ENCODE measurements at places on chromosomes 4 and X. TPM values are rescaled to one million over a fixed set of nuclear protein-coding genes. Genes with fewer than 3 reads are reported as not detected.

DNA sequence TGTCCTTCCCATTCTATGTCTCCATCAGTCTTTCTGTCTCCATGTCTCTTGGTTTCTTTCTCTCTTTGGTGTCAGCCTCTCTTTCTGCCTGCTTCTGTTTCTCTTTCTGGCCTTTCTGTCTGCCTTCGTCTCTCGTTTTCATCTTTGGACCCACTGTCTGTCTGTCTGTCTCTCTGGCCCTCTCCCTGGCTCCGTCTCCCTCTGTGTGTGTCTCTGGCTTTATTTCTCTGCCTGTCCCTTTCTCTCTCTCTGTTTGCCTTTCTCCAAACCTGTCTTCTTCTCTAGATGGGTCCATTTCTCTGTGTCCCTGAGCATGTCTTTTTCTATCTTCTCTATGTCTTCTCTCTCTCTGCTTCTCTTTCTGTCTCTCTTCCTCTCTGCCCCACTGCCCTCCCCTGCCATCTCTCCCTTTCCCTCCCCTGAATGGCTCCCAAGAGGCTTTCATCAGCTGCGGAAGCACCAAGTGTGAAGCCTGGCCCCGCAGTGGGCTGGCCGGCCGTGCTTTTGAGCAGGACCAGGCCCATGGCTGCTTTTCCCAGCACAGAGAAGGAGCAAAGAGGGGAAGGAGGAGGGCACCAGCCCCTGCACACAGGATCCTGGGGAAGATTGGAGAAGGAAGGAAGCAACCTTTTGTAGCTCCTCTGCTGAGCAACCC lies 57.4 kb downstream of the PJA1 start:
- no peak for DNase-seq
- H3K4me1 ChIP-seq: no peaks in the 10 kb centered on the region
- H3K36me3 ChIP-seq: no peaks in the 10 kb centered on the region
- no peak overlapping the region for H3K4me3 ChIP-seq
- no peak overlapping the region for H3K27ac ChIP-seq

GRCh38 chr4:168474660-168475320 lies 5.5 kb downstream of the DDX60L start:
- peaks cover 8% of the 10 kb centered on the region for H3K36me3 ChIP-seq
- H3K4me1 ChIP-seq: no peaks in the 10 kb centered on the region
- no peak for DNase-seq
- H3K27ac ChIP-seq: no peak overlapping the region

DNA sequence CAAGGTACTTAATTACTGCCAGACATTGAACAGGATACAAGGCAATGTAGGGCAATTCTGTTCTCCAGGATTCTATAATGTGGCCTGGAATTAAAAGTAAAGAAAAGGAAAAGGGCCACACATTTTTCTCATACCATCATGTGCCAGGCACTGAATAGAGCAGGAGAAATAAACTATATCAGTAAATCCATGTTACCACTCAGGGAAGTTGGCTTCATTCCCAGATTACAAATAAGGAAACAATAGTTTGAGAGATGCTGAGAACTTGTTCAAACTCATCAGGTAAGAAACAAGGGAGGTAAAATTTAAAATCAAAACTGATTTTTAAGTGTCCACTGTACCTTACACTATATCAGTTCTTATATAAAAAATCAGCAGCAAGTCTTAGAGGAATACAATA lies 645.0 kb upstream of the ATOH1 start:
- no peak for DNase-seq
- no peak overlapping the region for H3K27ac ChIP-seq
- no peak overlapping the region for H3K4me3 ChIP-seq
- H3K36me3 ChIP-seq: no peaks in the 10 kb centered on the region
- H3K27me3 ChIP-seq: no peaks in the 10 kb centered on the region

DNA sequence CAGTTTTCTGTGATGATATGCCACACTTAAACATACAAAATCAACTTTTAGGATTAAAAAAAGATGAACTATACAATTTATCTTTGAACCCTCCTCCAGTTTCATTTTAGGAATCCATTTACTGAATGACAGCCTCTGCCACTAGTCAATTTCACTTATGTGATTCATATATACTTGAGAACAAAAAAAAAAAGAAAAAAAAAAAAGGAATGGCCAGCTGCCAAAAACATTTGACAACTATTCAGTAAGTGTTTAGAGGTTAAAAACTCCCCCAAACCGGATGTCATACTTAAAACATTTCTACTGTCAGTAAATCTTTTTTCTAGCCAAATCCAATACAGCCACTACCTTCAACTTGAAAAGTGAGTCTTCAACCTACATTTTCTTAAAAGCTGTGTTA lies 266.7 kb upstream of the MAGEB2 start:
- H3K4me3 ChIP-seq: no peak overlapping the region
- H3K27me3 ChIP-seq: no peaks in the 10 kb centered on the region
- H3K4me1 ChIP-seq: no peaks in the 10 kb centered on the region
- H3K36me3 ChIP-seq: no peaks in the 10 kb centered on the region

DNA sequence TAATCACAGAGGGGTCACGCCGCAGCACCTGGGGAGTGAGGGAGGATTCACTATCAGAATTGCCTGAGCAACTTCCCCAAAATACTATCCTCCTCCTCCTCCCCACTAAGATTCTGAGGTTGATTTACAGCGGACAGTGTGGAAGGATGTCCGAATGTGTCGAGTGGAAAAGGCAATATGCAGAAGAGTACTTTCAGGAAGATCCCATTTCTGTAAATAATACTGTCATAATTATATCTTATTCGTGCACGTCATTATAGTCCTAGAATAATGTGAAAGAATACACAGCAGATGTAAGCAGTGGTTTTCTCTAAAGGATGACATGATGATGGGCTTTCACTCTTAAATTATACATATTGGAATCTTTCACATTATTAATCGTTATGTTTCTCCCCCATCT lies 149.8 kb upstream of the NOCT start:
- H3K27me3 ChIP-seq: no peaks in the 10 kb centered on the region
- no peak for DNase-seq
- H3K36me3 ChIP-seq: no peaks in the 10 kb centered on the region
- H3K4me3 ChIP-seq: no peak overlapping the region

GRCh38 chr4:184787766-184788503 lies 37.8 kb downstream of the ACSL1 start:
- no peaks in the 10 kb centered on the region for H3K36me3 ChIP-seq
- no peak overlapping the region for H3K4me3 ChIP-seq
- no peak overlapping the region for H3K27ac ChIP-seq
- H3K4me1 ChIP-seq: no peaks in the 10 kb centered on the region

DNA sequence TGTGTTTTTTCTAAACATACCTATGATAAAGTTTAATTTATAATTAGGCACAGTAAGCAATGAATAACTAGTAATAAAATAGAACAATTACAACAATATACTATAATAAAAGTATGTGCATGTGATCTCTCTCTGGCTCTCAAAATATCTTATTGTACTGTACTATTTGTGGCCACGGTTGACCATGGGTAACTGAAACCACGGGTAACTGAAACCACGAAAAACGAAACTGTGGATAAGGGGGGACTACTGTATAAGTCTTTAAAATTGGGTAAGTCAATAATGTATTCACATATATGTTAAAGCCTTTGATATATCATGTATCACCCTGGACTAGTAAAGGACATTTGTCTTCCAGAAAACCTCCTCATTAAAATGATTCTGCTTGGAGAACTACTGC lies 20.0 kb downstream of the TMEM154 start:
- no peak for DNase-seq
- no peak overlapping the region for H3K4me3 ChIP-seq
- H3K4me1 ChIP-seq: peaks cover 4% of the 10 kb centered on the region
- no peaks in the 10 kb centered on the region for H3K27me3 ChIP-seq

- no peaks in the 10 kb centered on the region for H3K4me1 ChIP-seq
- no peaks in the 10 kb centered on the region for H3K36me3 ChIP-seq
- DNase-seq: no peak
- no peak overlapping the region for H3K4me3 ChIP-seq
Measured at GRCh38 chr4:94676970-94677369, 80.8 kb upstream of the BMPR1B start.

DNA sequence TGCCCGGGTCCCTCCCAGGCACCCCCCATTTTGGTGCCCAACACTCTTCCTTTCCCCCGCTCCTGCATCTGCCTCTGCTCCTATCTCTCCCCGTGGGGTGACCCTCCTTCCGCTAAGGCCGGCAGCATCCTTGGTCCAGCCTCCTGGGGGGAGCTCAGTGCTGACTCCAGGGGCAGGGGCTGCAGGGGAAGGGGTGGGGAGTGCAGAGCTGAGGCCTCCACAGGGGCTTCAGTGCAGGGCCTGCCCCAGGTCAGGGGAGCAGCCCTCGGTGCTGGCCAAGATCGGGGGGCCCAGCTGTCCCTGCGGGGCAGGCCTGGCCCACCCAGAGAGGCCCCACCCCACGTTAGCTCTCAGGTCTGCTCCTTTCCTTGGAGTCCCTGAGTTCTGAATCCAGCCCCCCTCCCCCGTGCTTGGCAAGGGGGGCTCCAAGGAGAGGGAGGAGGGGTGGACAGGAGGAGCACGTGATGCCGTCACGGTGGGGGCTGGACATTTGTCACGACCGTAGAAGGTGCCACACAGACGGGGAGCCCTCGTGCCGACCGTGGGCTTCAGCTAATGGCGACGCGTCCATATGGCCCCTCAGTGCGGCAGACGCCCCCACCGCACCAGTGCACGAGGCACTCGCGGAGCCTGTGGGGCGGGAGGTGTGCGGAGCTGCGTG lies 63.5 kb upstream of the ADRA2C start:
- no peaks in the 10 kb centered on the region for H3K4me1 ChIP-seq
- no peak overlapping the region for H3K4me3 ChIP-seq
- no peak overlapping the region for H3K27ac ChIP-seq
- peaks cover 11% of the 10 kb centered on the region for H3K27me3 ChIP-seq

GRCh38 chr4:113524096-113524495 lies 237.4 kb downstream of the CAMK2D start:
- peaks cover 1% of the 10 kb centered on the region for H3K36me3 ChIP-seq
- DNase-seq: no peak
- H3K27me3 ChIP-seq: no peaks in the 10 kb centered on the region
- H3K4me1 ChIP-seq: no peaks in the 10 kb centered on the region

DNA sequence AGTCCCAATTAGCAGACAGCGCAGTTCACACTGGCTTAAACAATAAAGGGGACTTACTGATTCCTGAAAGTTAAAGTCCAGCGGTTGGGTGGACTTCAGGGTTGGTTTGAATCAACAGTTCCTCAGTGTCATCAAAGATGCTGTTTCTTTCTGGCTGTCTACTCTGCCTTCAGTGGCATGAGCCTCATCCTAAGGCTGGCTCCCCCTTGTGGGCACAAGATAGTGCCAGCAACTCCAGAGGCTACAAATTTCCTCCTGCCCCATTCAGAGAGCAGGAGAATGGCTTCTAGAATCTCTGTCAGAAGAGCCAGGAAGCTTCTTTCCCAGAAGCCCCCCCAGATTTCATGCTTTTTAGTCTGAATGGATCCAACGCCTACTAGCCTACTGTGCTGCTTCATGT lies 82.4 kb upstream of the MTM1 start:
- no peaks in the 10 kb centered on the region for H3K4me1 ChIP-seq

- H3K4me3 ChIP-seq: no peak overlapping the region
- no peak for DNase-seq
- H3K27ac ChIP-seq: no peak overlapping the region
Measured at GRCh38 chr4:110124711-110125110, 73.7 kb downstream of the ELOVL6 start.

- no peaks in the 10 kb centered on the region for H3K36me3 ChIP-seq
- no peak overlapping the region for H3K4me3 ChIP-seq
- H3K4me1 ChIP-seq: no peaks in the 10 kb centered on the region
- H3K27me3 ChIP-seq: no peaks in the 10 kb centered on the region
- DNase-seq: no peak
Measured at GRCh38 chr4:27836523-27836922, 975.9 kb downstream of the STIM2 start.

- no peak for DNase-seq
- no peaks in the 10 kb centered on the region for H3K36me3 ChIP-seq
- H3K4me1 ChIP-seq: peaks cover 3% of the 10 kb centered on the region
Measured at GRCh38 chr4:7213807-7214206, 21.5 kb downstream of the SORCS2 start.

GRCh38 chr4:80407246-80407645 lies 71.7 kb downstream of the CFAP299 start:
- no peak for DNase-seq
- H3K27ac ChIP-seq: no peak overlapping the region
- no peaks in the 10 kb centered on the region for H3K27me3 ChIP-seq
- no peaks in the 10 kb centered on the region for H3K36me3 ChIP-seq

- H3K4me3 ChIP-seq: no peak overlapping the region
- H3K27me3 ChIP-seq: no peaks in the 10 kb centered on the region
- DNase-seq: no peak
- H3K36me3 ChIP-seq: no peaks in the 10 kb centered on the region
Measured at GRCh38 chrX:97524997-97525396, 641.3 kb downstream of the RPA4 start.

GRCh38 chr4:128461291-128462102 lies 173.9 kb upstream of the PGRMC2 start:
- no peak for DNase-seq
- H3K27me3 ChIP-seq: no peaks in the 10 kb centered on the region
- H3K27ac ChIP-seq: no peak overlapping the region
- H3K36me3 ChIP-seq: no peaks in the 10 kb centered on the region
- no peaks in the 10 kb centered on the region for H3K4me1 ChIP-seq
- H3K4me3 ChIP-seq: no peak overlapping the region

MAP7D3 gene
- total RNA-seq: 2.9 TPM

KLHL15 gene
- 5.2 TPM for total RNA-seq

PGAM4 gene
- total RNA-seq: 0.77 TPM

CORIN gene
- total RNA-seq: 0.50 TPM

HSFX1 gene
- 2.0 TPM for total RNA-seq

GNRHR gene
- total RNA-seq: not detected

CXCL5 gene
- 0.13 TPM for total RNA-seq

INTU gene
- 3.0 TPM for total RNA-seq

FAM156A gene
- 10.8 TPM for total RNA-seq

NHSL2 gene
- 1.0 TPM for total RNA-seq

Measured in colonic mucosa (tissue), 4 donors.